ENCODE measurements at places on chromosomes 12 and 14.
A peak's percentile ranks its signal among the peaks of the same experiment; 100 is the strongest.

GRCh38 chr12:98743362-98743953 is 98.4 kb downstream of the APAF1 start:
- DNase-seq, result peak; percentile 45

- DNase-seq, result no peak
These were observed 101.9 kb downstream of the RIN3 start for GRCh38 chr14:92615451-92615850.

DNA sequence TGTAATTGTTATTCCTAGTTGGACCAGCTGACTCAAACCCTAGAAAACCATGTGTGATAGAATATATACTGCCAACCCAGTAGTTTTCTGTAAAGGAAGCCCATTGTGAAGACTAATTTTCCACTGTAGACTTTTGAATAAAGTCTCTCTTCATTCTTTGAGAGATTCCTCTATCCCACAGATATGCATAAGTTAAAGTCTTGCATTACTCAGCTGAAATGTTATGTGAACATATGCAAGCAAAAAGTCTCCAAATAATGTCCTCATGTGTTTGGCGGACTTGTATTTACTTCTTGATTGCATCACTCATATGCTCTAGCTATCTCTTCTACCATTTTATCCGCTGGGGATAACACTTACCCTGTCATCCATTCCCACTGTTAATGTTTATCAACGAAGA is 35.1 kb upstream of the OTOGL start:
- no peak for DNase-seq

- no peak for DNase-seq
These were observed 11.2 kb upstream of the DYNC1H1 start for GRCh38 chr14:101953151-101953550.

- DNase-seq, result no peak
These were observed 63.5 kb downstream of the LLPH start for GRCh38 chr12:66066929-66067523.

GRCh38 chr12:80582431-80582830 is 125.0 kb upstream of the MYF6 start:
- no peak for DNase-seq

GRCh38 chr12:121110211-121110940 is 22.3 kb upstream of the P2RX7 start:
- DNase-seq, result peak; percentile 84

- DNase-seq, result peak; percentile 55
These were observed 131.6 kb downstream of the PPFIA2 start for GRCh38 chr12:81627336-81628189.

GRCh38 chr14:104138098-104138717 is at the start of gene KIF26A:
Gene KIF26A (plus strand): TSS chr14:104138587. CDS start chr14:104138723, 136 bp downstream.
- DNase-seq, result no peak

DNA sequence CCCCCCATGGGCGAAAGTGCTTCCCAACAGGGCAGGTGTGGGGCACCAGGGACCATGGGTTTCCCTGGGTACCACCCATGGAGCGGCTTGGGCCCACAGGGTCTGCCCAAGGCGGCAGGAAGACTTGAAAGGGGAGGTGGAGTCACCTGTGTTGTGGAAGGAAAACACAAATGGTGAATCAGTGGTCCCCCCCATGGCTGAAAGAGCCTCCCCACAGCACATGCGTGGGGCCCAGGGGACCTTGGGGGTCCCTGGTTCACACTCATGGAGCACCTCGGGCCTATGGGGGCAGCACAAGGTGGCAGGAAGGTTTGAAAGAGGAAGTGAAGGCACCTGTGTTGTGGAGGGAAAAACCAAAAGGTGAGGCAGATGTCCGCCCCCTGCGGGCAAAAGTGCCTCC is 581.9 kb downstream of the ALG10 start:
- DNase-seq, result no peak

DNA sequence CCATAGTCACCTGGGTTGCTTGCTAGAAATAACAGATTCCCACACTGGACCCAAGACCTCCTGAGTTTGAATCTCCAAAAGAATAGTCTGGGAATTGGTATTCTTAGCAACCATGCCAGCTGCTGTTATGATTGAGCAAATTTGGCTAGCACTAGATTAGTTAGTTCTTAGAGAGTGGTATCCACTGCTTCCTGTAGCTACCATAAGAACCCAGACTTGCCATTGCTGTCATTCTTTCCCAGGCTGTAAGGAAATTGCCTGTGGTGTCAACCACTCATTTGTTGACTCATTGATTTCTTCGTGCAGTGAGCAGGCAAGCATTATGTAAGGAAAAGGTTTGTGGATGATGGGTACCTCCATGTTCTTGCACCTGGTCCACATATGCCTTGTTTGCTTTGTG is 201.8 kb upstream of the RGS6 start:
- no peak for DNase-seq

DNA sequence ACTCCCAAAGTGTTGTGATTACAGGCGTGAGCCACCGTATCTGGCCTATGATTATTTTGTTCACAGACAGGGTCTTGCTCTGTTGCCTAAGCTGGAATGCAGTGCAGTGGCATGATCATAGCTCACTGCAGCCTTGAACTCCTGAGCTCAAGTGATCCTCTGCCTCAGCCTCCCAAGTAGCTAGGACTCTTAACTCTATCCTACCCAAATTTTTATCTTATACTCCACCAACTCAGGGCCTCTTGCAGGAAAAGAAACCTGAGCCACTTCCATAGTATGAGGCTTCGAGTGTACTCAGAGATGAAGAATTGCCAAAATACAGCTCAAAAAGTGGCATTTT is 828 bp downstream of the MMAB start:
- DNase-seq, result no peak

DNA sequence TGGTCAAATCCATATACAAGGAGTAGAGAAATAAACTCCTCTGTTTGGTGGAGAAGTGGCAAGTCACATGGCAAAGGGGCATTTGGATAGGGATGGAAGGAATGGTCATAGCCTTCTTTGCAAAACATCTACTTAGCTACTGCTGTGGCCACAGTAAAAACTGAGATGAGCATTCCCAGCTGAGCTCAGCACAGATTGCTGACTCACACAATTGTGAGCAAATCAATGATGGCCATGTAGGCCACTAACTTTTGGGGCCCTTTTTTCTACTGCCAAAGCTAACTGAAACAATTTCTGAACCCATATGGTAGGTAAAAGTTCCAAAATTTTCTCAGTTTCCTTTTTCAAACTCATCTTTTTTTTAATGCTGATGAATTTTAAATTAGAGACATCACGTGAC is 31.6 kb downstream of the DUSP6 start:
- DNase-seq, result no peak

DNA sequence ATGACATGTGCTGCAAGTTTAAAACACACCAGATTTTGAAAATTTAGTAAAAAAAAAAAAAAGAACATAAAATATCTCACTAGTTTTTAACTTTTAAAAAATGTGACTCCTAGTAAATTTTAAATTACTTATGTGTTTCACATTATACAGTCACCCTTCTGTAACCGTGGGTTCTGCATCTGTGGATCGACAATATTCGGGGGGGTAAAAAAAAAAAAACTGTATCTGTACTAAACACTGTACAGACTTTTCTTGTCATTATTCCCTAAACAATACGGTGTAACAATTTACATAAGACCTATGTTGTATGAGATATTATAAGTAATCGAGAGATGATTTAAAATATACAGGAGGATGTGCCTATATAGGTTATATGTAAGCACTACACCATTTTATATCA is 3.2 kb downstream of the DDX24 start:
- DNase-seq, result no peak

DNA sequence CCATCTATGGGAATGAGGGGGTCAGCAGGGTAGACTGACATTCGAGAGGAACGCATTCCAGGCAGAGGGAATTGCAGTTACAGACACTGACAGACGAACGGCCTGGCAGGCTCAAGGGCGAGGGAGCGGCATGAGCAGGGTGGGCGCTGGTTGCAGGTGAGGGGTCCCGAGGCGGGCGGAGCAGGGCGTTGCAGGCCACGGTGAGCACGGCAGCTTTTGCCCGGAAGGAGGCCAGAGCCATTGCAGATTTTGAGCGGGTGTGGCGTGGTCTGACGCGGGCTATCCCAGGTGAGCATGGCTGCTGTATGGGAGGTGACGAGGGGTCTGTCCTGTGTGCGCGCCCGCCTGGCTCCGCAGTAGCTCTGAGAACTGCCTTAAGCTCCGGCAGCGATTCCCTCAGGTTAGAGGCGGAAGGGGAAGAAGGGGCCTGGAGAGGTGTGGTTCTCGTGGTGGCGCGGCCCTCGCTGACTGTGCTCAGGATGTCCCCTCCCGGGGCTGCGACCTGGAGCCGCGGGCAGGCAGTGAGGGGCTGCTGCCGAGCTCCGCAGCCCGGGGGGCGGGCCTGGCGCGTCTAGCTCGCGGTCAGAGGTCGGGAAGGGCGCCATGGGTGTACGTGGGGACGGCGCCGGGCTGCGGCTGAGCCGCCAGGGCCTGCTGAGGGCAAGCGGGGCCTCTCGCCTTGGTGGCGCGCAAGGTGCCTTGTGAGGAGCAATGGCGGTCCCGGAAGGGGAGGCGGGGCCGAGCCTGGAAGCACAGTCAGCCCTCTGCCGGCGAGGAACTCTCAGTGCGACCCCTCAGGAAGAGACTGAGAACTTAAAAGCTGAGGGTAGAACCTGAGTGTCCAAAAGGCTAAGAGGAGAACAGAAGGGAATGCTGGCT is 177.1 kb downstream of the CACNA1C start:
- no peak for DNase-seq

DNA sequence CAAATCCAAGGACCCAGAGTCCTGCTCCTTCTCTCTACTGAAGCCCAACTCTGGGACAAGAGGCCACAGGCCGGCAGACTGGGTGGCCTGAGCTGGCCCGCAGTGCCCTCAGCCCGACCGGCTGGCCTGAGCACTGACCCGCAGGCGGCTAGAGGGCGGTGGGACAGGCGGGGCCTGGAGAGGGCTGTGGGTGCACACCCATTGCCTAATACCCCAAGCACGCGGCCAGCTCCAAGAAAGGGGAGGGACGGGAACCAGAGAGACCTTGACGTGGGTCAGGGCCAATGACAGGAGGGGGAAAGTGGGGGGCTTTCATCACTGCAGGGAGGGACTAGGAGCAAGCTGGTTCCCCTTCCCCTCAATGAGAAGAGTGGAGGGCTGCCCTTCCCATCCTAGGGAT is 2.0 kb upstream of the WNT10B start:
- no peak for DNase-seq

GRCh38 chr12:3041558-3042164 is 35.5 kb upstream of the TSPAN9 start:
- peak; percentile 85 for DNase-seq

GRCh38 chr12:59499774-59500173 is 96.1 kb upstream of the SLC16A7 start:
- DNase-seq, result no peak

DNA sequence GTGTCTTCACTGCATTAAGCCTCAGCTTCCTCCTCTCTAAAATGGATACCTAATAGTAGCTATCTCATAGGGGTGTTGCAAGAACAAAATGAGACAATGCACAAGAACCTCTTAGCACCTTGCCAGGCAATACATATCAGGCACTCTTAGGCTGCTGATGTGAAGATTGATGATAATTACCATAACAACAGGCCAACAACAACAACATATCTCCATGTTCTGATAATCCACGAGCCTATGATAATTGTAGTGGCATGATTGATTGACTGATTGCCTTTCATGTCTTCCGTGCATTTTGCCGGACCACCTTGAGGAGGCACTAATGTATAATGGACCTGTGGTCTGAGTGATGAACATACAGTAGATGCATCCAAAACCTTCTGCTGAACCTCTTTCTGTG is 50.7 kb upstream of the WSCD2 start:
- DNase-seq, result no peak

DNA sequence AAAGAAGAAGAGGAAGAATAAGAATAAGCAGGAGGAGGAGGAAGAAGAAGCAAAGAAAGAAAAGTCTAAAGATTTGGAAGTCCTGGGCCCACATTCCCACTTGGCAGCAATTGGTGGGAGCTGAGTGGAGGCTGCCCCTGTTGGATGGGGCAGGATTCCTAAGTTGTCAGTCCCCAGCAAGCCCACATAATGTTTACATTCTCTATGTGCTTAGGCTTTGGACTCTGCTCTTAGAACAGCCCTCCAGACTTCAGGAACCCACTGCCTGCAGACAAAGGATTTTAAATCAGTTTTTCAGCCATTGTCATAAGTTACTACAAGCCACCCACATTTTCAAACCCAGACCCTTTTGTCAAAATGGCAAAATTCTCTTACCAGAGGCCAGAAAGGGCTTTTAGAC is 92.0 kb downstream of the OTX2 start:
- DNase-seq, result no peak

DNA sequence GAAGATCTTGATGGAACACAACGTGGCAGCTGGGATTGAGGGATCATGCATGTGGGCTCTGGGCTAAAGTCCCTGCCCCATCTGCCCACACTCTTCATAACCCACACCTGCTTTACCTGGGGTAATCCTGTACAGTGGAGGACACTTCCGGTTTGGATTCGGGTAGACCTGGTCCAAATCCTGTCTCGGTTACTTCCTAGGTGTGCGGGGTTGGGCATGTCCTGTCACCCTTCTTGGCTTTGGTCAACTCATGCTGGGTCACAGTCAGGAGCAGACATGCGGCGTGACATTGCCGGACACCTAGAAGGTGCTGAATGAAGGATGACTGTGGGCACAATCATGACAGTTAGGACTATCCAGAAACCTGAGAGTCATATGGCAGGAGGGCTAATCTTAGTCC is 30.7 kb upstream of the WSCD2 start:
- DNase-seq, result no peak

- DNase-seq, result no peak
These were observed 40.3 kb downstream of the SOCS2 start for GRCh38 chr12:93612776-93613175.

DNA sequence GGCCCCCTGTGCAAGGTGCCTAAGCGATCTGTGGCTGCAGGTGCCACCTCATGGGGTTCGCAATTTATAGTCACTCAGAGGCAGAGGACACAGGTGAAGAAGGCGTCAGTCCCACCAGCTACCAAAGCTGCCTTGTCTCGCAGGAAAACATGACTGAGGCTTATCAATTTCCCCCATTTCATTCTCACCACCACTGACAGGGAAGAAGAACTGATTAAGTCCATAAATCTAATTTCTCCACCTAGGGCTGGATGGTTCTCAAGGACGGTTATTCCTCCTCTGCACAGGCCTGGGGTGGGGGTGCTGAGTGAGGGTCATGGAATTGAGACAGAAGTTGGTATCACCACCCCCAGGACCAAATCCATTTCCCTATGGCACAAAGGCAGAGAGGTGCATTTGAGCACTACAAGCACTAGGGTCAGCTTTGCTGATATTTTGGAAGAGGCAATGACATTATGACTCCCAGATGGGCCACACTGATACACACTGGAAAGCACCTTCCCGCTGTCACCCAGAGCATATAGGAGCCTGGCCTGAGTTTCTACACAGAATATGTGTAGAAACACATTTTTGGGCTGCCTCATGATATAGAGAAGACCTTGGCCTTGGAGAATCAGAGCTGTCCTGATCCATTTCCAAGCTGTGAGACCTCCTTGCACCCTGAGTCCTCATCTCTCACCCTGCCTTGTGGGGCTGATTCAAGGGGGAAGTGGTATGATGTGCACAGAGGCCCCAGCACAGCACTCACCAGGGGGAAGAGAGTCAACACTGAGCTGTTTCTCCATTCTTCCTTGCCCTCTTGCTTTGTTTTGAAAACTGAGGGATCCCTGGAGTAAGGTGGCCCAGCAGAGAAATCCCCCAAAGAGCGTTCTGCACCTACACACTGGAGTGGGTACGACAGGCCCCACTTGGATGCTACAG is 59.4 kb downstream of the PITPNM2 start:
- no peak for DNase-seq

GRCh38 chr14:55964091-55964490 is 154.1 kb upstream of the PELI2 start:
- DNase-seq, result no peak
